ENCODE measurements at places on chromosomes 3 and 15.

DNA sequence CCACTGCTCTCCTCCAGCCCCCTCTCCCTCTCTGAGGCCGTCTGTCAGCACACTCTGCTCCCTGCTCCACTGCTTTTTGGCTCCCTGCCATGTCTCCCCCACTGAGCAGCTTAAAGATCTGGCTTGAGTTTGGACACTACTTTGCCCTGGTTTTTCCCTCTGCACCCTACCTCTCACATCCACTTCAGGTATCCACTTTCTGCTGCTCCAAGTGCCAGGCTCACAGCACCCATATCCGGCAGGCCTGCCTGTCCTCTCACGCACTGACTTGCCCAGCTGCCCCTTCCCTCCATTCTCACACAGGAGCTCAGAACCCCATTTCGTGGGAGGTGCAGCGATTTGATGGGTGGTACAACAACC lies 3.7 kb downstream of the DUOX1 start:
- no peak for DNase-seq

DNA sequence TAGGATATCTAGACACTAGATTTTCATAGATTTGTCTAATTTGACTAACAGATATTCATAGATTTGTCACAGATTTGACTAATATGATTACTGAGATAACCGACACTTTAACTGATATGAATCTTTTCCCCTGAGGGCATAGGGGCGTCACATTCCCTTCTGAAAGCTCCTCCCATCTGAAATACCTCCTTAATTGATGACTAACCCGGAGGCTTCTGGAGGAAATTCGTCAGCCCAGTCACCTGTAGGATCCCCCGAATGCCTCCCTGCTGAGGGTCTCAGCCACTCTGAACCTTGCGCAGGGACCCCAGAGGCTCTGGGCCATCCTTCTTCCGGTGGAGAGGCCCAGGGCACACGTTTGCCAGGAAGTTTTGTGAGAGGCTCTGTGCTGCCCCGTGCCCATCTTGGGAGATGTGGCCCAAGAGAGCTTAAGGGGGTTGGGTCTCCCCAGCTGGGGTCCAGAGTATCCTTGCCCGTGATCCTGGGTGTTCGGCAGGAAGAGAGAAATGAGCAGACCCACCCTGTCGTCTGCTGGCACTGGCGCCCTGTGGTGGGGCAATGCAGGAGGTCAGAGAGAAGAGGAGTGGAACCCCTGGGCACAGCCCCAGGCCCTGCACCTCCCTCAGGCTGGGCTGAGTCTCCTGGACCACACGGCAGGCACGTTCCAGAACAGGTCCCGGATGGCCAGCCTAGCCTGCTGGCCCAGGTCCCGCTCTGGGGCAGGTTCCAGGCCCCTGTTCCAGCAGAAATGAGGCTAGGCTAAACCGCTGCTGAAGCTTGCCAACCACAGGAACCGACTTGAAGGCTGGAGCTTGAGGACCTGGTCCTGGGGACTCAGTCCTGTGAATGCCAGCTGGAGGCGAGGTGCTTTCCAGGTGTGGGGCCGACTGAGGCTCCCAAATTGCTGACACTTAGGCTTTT lies 1.7 kb downstream of the PLA2G4D start:
- DNase-seq, result no peak

- no peak for DNase-seq
Measured at GRCh38 chr15:81183439-81183775, 13.3 kb upstream of the IL16 start.

GRCh38 chr15:80614711-80615360 lies 80.3 kb upstream of the ABHD17C start:
- no peak for DNase-seq

DNA sequence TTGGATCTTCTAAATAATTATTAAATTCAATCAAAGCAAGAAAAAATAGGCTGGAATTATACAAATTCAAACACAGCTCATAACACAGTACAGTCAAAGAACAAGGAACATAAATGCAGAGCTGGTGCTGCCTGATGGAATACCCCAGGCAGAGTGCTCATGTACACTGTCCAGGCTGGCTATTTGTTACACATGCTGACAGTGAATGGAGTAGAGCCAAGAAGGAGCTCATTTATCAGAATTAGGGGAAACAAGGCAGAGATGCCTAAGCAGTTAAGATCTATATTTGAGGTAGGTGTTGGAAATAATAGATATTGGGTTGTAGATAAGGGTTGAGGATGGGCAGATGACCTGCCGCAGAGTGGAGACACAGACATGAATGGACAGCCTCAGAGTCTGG lies 788.2 kb upstream of the ARPP21 start:
- no peak for DNase-seq

DNA sequence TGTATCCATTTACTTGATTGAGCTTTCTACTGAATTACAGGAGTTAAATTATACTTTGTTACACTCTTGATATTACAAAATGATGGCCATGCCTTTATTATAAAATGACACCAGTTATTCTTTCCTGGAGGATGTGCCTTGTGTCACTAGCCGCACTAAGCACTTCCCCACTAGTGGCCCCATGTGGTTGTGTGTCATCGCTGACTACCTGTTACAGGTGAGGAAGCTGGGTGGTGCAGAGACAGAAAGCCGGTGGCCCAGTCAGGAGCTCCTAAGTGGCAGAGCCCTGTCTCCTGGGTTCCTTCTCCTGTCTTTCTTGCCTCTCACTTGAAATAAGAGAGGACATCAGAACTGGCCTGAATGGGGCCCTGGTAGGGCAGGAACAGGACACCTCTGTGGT lies 96.8 kb downstream of the IGF1R start:
- DNase-seq, result no peak

- DNase-seq, result no peak
Measured at GRCh38 chr3:141499284-141499683, 12.5 kb downstream of the RASA2 start.

DNA sequence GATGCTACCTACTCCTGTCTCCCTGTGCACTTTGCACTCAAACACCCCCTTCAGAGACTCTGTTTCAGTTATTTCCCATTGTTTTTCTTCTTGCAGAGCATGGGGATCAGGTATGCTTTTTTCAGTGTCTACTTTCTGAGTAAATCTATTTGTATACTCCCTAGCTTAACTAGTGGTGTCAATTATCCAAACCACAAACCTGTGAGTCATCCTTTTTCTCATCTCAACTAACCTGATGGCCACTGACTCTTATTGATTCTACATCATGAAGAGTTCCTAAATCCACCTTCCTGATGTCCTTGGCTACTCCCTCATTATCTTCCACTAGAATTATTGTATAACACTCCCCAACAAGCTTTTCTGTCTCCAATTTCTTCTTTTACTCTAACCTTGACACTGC lies 68.0 kb downstream of the DIPK2A start:
- no peak for DNase-seq

- no peak for DNase-seq
Measured at GRCh38 chr3:126338790-126339288, 18.4 kb downstream of the KLF15 start.

DNA sequence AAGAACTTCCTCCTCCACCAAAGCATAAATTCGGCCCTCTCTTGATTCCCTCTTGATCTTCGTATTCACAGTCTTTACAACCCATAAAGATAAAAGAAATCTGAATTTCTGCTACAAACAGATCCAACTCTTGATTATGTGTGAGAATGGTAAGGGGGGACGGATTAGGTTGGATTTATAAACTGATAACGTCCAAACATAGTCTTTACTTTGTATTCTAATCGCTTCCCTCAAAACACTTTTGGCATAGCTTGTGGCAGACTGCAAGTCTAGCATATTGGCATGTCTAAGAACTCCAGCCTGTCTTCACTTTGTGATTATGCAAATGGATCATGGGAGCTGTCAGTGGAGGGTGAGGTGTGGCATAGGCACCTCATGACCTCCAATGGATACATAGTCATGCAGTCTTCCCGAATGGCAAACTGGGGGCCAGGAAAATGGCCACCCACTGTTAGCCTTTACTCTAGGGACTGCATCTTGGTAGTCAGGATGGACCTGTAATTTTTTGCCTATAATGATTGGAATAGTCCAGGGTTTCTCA lies 24.3 kb upstream of the GPR171 start:
- DNase-seq, result no peak

DNA sequence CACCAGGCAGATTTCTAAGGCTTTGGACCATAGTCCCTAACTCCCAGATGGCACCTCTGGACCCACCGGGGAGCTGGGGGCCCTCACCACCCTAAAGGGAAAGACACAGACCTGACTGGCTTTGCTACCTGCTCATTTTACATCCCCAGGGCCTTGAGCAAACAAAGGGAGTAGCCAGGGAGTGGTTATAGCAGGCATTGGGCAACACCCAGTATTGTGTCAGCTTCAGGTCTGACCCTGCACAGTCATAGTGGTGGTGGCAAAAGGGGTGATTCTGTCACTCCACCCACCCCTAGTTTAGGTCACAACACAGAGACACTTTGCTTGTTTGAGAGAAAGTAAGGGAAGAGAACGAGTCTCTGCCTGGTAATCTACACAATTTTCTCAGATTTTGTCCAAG lies 352.5 kb downstream of the DIPK2A start:
- no peak for DNase-seq

- peak; percentile 5 for DNase-seq
Measured at GRCh38 chr15:44882499-44882968, 74.0 kb upstream of the TERB2 start.

DNA sequence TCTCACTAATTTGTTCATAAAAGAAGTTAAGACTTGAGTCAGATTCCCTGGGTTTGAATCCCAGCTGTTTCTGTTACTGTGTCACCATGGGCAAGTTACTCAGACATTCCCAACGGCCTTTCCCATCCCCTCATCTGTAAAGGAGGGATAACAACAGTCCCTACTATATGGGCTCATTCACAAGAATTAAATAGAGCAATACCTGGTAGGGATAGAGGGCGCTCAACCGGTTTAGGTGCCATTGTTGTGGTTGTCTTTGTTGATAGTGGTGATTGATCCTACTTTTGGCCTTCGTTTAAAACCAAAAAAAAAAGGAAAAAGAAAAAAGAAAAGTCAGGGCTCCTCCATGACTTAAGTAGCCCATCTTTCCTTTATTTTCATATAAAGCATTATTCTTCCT lies 563.1 kb downstream of the GRM7 start:
- no peak for DNase-seq

GRCh38 chr15:66592505-66593218 lies 26.9 kb upstream of the LCTL start:
- DNase-seq, result no peak

GRCh38 chr3:152235709-152236298 lies 32.9 kb upstream of the MBNL1 start:
- DNase-seq, result no peak

GRCh38 chr3:13822042-13822441 lies 57.8 kb downstream of the WNT7A start:
- no peak for DNase-seq

- DNase-seq, result no peak
Measured at GRCh38 chr15:67957435-67958132, 96.5 kb upstream of the PIAS1 start.

- DNase-seq, result no peak
Measured at GRCh38 chr3:151864423-151865101, 8.9 kb upstream of the SUCNR1 start.

Data from activated CD8-positive, alpha-beta memory T cell treated with anti-CD3 and anti-CD28 coated beads for 4 hours (primary cell).